ENCODE measurements at places on chromosomes 7 and 10.

- no peak for DNase-seq
Measured at GRCh38 chr10:5159126-5159525, 25.8 kb downstream of the AKR1C8 start.

DNA sequence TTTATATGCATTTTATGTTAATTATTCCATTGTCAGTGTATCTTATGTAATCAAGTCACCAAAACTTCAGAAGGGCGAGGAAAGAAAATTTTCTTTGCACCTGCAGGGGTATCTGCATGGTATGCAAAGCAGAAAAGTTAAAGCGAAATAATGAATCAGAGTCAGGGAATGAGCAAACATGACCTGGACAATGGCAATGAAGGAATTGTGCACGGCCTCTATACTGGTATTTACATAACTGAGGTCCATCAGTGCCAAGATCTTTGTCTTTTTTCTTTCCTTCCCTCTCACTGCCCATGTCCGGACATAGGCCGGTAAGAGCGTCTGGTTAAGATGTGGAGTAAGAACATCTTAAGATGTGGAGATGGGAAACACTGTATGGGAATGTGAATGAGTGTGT lies 14.4 kb upstream of the AKR1C3 start:
- DNase-seq, result no peak

DNA sequence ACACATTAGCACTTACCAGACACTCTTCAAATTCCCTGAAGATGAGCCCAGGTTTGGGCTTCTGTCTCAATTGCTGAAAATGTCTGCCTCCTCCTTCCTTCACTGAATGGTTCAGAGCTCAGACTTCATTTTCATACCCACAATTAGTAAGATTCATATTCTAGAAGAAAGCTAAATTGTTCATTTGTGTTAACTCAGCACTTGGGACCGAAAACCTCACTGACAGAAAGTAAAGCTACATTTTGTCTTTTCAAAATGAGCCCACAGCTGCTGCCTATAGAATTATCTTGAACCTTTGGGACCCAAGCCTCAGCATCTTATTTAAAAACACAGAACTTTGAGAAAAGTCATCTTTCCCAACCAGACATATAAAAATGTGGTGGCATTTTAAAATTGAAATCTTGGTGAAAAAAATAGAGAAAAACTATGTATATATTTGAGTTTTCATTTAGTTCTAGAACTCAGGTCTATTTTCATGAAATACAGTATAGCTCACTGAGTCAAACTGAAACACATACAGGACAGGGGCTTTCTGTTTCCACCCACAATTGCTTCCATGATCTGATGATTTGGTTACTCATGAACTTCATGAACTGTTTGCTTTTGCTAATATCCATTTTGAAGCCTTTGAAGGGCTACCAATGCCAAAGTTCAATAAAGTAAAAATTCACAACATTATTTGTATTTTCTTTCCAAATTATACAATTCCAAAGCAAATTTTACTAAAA lies 119.1 kb upstream of the PFKP start:
- DNase-seq, result no peak

DNA sequence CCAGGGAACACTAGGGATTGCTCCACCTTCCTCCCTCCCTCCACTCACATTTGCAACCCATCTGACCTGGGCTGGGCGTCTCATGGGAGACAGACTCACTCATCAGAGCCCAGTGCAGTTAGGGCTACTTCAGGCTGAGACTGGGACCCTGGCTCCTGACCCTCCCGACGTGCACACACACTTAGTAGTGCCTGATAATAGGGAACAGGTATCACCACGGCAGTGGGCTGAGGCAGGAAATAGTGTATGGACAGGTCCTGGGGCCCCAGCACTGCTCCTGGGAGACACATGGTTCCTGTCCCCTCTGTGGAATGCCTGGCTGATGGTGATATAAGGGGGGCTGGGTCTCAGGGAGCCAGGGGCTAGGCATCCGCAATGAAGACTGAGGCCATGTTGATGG lies 14.3 kb downstream of the AQP1 start:
- DNase-seq, result no peak

GRCh38 chr7:151403764-151404163 lies 6.1 kb downstream of the WDR86 start:
- no peak for DNase-seq

- no peak for DNase-seq
Measured at GRCh38 chr7:87414794-87415188, 60.7 kb downstream of the ABCB4 start.

GRCh38 chr7:22730066-22730710 lies 3.2 kb downstream of the IL6 start:
- DNase-seq, result no peak

Data from stimulated activated CD8-positive, alpha-beta memory T cell treated with anti-CD3 and anti-CD28 coated beads, Interleukin-2, amount 100 ng/mL, for 1 hour (primary cell).